ENCODE measurements at places on chromosomes 4 and X.

GRCh38 chr4:137881641-137882040, 349.3 kb upstream of the PCDH18 start:
- DNase-seq, result no peak

DNA sequence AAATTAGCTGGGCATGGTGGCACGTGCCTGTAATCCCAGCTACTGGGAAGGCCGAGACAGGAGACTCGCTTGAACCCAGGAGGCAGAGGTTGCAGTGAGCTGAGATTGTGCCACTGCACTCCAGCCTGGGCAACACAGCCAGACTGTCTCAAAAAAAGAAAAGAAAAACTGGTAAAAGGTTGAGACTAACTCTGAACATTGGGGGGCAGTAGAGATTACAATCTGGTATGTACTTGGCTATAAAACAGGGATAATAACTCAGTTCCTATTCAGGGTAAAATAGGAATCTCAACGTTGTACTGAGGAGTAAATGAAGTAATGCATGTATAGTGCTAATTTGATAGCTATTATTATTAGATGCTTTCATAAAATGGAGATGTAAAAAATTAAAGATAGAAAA, 12.5 kb upstream of the KLF8 start:
- DNase-seq, result no peak

DNA sequence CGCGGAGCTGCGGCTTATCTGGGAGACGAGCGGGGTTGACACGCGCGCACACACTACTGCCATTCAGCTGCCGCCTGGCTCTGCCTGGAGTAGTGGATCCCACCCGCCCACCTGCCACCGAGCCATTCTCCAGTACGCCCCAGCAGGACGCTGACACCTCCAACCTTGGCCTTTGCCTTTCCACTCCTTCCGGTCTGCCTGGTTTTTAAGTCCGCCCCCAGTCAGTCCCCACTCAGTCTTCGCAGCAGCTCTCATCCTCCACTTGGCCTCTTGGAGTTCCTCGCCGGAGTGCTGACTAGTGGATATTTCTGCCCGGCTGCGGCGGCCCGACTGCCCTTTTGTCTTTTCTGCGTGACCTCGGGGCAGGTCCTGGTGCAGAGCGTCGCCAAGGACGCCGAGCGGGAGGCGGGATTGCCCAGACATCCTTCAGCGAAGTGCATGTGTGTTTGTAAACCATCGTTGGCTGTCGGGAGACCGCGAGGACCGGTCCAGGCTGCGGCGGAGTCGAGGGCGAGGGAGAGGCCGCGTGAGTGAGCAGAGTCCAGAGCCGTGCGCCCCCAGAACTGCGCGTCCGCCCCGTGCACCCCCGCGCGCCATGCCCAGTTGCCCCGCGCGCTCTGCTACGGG, 1.1 kb downstream of the SLIT2 start:
- peak; percentile 53 for DNase-seq

DNA sequence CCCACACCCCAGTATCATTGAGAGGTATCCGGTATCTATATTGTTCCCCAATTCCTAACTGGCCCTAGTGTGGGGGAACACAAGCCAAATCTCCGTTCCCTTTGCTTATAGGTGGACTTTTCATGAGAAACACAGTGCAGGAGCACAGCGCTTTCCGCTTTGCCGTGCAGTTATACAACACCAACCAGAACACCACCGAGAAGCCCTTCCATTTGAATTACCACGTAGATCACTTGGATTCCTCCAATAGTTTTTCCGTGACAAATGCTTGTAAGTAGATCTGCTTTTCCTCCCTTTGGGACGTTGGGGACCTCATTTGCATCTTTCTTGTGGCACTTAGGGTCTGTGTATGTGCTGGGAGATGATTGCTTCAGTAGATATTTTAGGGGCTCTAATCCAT, 1.6 kb downstream of the GRIA3 start:
- DNase-seq, result no peak

- no peak for DNase-seq
These were observed 143.1 kb downstream of the TBCK start for GRCh38 chr4:106172861-106173260.

- DNase-seq, result no peak
These were observed 414.9 kb upstream of the PITX2 start for GRCh38 chr4:111037591-111038360.

DNA sequence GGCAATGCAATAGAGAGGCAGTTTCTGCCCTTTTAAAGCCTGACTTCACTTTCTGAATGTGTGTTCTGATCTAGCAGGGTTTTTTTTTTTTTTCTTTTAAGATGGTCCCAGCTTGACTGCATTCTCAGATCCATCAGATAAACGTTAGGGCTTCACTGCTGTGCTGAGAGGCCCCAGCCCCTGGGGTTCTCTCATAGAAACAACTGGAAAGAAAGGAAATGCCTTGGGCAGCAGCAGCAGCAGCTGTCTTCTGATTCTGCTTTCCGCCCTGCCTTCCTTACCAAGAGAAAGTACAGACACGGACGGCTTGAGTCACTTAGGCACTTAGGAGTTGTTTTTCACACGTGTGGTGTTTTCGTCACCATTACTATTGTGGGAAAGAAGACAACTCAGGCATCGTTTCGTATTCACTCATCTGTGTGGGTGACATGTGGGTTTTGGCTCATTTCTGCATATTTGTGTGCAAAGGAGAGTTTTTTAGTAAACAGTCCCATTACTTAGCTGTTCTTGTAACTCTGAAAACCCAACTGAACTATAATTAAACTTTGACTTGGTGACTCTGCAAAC, 172.0 kb downstream of the PTTG2 start:
- DNase-seq, result no peak

DNA sequence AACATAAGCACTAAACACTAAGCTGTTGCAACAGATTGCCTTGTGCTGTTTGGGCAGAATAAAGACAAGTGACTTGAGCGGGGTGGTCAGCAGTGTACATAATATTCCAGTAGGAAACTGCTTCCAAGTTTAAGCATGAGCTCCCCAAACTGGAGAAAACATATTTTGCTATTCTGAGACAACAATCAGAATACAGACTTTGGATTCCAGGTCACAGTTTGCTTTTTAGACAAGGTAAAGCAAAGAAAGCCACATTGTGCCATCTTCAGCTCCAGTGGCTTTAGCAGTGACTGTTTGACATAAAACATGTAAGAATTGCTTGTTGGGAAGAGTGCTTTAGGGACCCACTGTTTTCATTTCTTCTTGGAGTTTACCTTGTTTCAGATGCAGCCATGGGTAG, 136.0 kb downstream of the FNIP2 start:
- DNase-seq, result no peak

GRCh38 chr4:87895964-87896621, 63.3 kb downstream of the MEPE start:
- no peak for DNase-seq

DNA sequence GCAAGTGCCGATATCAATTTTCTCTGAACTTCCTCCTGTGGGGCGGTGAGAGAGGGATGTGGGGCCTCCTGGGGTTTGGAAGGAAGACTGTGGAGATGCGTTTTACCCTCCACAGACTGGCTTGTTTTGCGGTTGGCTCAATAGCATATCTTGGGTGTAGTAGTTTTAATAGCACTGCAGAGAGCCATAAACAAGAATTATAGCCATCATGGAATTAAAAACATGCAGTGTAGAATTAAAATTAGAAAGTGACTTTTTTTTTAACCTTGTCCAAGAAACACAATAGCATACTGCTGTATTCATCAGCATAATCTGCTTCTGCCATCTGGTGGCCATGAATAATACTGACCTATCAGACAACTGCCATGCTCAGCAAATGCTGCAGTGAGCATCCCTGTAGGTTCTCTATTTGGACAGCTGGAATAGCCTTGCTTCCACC, 47.3 kb upstream of the SCML1 start:
- peak; percentile 86 for DNase-seq

- no peak for DNase-seq
These were observed 41.9 kb upstream of the PDLIM3 start for GRCh38 chr4:185576962-185577950.

DNA sequence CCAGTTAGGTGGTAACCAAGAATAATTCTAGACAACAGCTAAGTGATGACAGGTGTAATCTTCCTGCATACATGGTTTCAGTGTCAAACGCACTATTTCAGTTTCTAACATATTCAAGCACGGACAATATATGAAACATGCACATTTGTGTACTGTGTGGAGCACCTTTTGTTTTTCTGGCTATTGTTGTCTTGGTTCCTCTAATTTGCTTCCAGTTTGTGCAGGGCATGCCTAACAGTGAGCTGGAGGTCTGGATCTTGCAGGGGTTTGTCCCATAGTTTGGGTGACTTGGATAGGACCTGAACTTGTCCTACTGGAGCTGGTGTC, 70.5 kb upstream of the TBC1D9 start:
- no peak for DNase-seq

Data from NCI-H1092 treated with DMSO at 0.1 percent for 48 hours (cell line).